ENCODE measurements at places on chromosomes 16 and 17.

DNA sequence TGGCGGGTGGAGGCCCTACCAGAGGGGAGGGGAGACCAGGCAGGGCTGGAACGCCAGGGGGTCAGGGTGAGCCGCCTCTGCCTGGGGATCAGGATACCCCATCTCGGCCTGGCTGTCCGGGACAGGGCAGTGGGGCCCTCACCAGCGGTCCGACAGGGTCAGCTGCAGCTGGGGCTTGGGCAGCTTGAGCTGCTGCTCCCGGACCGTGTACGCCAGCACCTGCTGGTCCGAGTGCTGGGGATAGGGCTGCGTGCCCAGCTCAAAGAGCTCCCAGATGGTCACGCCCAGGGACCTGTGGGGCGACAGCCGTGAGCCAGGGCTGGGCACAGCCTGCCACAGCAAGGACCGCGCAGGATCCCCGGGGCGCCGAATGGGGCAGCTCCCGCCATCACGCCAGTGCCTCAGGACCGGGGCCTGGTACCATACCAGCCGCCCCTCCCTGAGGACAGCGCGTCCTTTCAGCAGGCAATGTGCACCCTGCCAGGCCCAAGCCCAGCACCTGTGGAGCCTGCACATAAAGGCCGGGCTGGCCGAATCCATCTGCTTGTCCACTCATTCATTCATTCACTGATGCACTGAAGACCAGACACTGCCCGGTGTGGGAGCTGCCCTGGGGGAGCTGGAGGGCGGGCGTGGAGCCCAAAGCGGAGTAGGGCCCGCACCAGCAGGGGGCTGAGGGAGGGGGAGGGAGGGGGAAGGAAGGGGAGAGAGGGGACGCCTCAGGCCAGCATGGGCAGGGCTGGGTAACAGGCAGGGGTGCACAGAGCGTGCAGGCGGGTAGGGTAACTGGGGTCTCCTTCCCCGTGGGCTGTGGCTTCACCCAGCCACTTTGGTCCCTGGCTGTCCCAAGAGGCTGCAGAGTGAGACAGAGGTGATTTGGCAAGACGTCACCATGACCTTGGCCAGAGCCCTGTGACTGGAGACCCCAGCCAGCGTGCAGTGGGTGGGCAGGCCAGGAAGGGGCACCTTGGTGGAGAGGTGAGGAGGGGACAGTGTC lies 42.0 kb upstream of the PVALEF start:
- DNase-seq, result no peak

GRCh38 chr17:47837401-47838039 lies 3.6 kb downstream of the SCRN2 start:
- no peak for DNase-seq

- DNase-seq, result no peak
These were observed 401.6 kb upstream of the CDH11 start for GRCh38 chr16:65523283-65523944.

- DNase-seq, result no peak
These were observed 943 bp upstream of the COTL1 start for GRCh38 chr16:84618581-84619460.

DNA sequence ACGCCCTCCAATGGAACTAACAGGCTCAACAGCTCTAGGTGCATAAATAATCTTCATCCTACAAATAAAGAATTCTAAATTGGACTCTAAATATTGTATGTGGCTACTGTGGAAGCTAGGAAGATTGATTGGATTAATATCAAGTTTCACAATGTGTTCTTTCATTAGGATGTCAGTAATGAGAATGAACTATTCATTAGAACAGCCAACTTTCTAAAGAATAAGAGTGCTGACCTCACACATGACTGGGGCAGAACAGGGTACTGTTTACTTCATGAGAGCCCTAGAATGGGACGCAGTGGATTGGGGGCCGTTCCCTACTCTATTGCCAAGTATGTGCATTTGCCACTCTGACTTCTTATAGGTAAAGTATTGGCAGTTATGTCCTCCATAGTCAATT lies 528.2 kb upstream of the RBFOX1 start:
- DNase-seq, result no peak
